Stimulated activated CD8-positive, alpha-beta memory T cell treated with anti-CD3 and anti-CD28 coated beads, Interleukin-2, amount 100 ng/mL, for 1 hour (primary cell): ENCODE measurements at places on chromosomes 12 and 14.

GRCh38 chr12:58564721-58565120 lies 355.6 kb downstream of the LRIG3 start:
- DNase-seq = no peak

DNA sequence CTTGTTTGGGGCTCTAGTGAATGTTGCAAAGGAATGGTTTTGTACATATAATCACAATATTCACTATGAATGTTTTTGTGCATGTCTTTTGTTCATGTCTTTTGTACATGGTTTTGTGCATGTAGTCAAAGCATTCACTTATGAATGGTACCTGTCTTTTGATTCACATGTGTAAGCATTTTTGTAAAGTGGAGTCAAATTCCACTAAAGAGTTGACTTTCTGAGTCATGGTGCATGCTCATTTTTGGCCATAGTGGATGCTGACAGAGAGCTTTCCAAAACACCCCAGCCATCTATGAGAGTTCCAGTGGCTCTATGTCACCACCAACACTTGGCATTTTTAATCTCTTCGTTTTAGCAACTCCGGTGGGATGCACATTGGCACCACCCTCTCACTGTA lies 1185.9 kb upstream of the TMEM132C start:
- no peak for DNase-seq

DNA sequence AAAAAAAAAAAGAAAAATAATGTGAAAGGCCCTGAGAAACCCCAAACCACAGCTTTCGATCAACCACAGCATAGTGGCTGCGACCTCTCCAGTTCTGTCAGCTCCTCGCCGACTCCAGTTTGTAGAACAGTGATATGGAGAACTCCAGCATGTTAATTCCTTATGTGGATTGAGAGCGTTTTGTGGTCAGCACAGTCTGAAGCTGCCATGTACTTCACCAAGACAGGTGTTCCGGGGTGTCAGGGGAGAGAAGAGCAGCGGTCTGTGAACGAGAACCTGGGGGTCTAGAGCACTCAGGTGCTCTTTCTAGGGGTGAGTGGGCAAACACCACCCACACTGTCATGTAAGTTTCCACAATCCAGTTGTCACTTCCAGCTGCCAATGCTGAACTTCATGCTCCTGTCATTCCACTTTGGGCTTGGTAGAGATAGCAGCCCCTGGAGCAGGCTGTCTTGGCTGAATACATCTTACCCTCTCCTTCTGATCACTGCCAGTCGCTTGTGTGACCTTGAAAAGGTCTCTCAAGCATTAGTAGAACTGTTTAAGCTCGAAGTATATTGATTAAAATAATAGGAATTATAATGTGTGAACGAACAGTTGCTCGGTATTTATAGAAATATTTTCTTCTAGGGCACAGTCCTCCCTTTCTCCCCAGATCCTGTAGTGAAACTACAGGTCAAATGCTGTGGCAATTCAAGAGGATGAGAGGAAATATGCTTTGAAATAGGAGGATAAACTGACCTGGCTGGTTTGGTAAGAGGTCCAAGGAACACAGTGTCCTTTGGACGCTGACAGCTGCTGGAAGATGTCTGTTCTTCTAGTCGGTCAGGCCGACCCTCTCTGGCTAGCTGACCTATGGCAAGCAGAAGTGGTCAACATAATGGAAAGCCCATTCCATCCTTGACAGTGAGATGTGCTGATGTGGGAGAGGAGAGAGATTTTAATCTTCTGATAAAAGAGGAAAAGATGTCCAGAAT lies 15.7 kb upstream of the MAX start:
- DNase-seq = no peak

DNA sequence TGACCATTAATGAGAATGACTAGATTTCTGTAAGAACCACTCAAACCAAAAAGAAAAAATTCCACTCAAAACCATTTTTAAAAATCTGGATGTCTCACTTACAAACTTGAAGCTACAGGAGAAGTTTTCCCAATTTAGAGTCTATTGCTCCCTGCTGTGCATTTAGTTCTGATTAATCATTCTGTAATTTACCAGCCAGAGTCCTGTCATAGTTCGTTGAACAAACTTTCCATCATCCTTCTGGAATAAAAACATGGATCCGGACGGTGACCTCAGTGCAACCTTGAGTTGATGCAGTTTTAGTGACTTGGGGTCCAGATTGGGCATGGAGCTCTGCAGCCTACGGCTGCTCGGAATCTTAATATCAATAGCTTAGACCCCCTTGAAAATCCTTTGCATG lies 73.4 kb downstream of the PRMT8 start:
- no peak for DNase-seq

- DNase-seq = no peak
Measured at GRCh38 chr12:106106892-106107291, 31.9 kb downstream of the NUAK1 start.

- no peak for DNase-seq
Measured at GRCh38 chr14:62123961-62124360, 361.7 kb downstream of the SNAPC1 start.

DNA sequence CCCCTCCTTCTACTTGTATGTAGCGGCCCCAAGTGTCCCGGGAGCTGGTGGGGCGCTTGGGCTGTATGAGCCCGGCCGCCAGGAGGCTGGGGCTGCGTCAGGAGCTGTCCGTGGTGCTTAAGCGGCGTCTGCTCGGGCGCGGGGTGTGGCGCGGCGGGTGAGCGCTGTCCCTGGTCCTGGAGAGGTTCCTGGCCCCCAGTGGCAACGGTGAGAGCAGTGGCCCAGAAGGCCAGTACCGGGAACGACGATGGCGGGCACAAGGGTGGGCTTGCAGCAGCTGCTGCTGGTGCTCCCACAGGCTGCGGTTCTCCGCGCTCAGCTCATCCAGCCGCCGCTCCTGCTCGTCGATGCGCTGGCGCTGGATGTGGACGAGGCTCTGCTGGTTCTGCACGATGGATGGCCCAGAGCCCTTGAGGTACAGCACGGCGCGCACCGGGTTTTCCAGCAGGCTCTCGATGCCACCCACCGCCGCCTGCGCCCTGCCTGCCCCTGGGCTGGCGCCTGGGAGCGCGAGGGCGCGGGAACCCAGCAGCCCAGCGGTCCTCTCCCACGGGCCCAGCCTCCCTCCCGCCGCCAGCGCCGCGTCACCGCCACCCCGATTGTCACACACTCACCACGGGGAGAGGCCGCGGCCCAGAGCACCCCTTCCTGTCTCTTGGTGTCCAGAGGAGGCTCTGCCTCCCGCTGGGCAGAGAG lies 41.9 kb upstream of the FKBP4 start:
- peak; percentile 52 for DNase-seq

DNA sequence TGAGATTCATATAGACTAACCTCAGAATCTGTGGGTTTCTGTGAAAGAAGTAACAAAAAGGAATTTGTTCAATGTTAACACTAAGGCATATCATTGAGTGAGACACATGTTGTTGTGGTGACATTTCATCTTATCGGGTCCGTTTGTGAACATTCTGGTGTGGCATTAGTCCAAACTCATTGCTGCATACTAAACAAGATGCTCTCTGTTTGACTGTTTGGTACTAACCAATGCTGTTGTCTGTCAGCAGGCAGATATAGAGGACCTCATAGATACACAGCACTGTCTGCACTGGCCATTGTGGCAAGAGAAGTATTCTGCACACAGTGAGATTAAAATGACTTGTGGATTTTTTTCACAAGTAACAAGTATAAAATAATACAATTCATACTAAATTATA lies 41.2 kb downstream of the SLC25A21 start:
- DNase-seq = no peak

DNA sequence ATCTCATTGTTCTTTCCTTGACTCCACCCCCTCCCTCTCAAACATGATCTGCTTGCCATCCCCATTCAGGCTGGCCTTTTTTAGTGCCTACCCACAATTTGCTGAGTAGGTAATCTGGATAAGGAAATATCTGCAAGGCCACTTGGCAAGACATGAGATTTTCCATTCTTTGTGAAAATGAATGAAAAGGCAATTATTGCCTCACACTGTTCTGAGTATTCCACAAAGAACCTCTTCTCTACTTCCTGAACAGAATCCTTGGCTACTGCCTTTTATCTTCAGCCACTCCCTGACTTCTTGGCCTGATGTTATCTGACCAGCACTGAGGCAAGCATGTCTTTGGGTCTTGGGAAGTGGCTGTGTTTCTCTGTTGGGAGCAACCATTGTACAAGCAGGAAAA lies 263.2 kb upstream of the ATP2B1 start:
- no peak for DNase-seq

DNA sequence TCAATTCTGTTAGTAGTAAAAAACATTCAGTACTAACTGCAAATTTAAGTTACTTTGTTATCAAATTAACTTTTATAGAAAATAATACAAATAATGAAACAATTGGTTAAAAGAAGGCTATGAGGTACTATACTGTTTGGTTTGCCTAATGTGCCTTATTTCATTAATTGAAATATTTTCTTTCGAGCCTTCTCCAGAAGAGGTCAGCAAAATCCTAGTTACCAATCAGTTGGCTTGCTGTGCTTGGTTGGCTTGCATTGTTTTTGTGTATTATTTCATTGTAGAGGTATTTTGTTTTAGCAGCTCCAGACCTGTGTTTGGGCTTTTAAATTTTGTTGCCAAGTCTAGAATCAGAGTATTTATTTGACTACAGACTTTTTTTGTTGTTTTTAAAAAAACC lies 68.5 kb downstream of the AEBP2 start:
- DNase-seq = no peak
